ENCODE measurements at places on chromosomes 7 and 10.
A peak's percentile ranks its signal among the peaks of the same experiment; 100 is the strongest.

DNA sequence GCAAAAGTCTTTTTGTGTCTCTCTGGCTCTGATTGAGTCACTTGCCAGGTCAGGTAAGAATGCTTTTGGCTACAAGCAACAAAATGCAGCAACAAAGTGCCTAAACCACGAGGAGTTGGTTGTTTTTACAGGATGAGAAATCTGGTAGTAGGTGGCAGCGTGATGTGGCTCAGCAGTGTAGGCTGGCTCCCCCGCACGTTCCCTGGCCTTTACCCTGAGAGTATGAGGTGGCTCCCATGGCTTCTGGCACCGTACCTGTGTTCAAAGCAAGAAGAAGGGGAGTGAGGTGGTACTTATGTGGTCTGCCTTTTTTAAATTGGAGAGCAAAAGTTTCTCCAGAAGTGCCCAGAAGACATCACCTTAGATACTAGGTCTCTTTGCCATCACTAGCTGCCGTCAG lies 11.7 kb downstream of the PRKRIP1 start:
- peak overlapping the region; percentile 57 for H3K27ac ChIP-seq
- H3K4me1 ChIP-seq: peaks cover 45% of the 10 kb centered on the region
- DNase-seq: no peak
- peaks cover 17% of the 10 kb centered on the region for H3K36me3 ChIP-seq

DNA sequence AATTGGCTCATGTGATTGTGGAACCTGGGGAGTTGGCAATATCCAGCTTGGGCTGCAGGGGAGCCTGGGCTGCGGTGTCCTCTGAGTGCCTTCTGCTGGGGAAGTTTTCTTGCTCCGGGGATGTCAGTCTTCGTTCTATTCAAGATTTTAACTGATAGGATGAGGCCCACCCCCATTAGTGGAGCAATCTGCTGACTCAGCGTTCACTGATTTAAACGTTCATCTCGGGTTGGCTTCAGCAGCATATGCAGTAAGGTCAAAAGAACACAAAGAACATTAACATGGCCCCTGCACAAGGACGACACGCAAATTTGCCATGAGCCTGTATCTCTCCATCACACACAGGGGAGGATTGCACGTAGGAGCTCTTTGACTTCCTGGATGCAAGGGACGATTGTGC lies 360.6 kb upstream of the ADARB2 start:
- H3K27me3 ChIP-seq: no peaks in the 10 kb centered on the region
- H3K27ac ChIP-seq: no peak overlapping the region
- no peak for DNase-seq

- H3K4me3 ChIP-seq: no peak overlapping the region
- DNase-seq: no peak
- H3K36me3 ChIP-seq: no peaks in the 10 kb centered on the region
- no peaks in the 10 kb centered on the region for H3K27me3 ChIP-seq
- H3K4me1 ChIP-seq: no peaks in the 10 kb centered on the region
These were observed 182.6 kb downstream of the TCF7L2 start for GRCh38 chr10:113132591-113133121.

- peak overlapping the region; percentile 64 for H3K4me3 ChIP-seq
- no peaks in the 10 kb centered on the region for H3K36me3 ChIP-seq
- peaks cover 28% of the 10 kb centered on the region for H3K4me1 ChIP-seq
These were observed 22.4 kb downstream of the ZFAND2A start for GRCh38 chr7:1137517-1138167.

DNA sequence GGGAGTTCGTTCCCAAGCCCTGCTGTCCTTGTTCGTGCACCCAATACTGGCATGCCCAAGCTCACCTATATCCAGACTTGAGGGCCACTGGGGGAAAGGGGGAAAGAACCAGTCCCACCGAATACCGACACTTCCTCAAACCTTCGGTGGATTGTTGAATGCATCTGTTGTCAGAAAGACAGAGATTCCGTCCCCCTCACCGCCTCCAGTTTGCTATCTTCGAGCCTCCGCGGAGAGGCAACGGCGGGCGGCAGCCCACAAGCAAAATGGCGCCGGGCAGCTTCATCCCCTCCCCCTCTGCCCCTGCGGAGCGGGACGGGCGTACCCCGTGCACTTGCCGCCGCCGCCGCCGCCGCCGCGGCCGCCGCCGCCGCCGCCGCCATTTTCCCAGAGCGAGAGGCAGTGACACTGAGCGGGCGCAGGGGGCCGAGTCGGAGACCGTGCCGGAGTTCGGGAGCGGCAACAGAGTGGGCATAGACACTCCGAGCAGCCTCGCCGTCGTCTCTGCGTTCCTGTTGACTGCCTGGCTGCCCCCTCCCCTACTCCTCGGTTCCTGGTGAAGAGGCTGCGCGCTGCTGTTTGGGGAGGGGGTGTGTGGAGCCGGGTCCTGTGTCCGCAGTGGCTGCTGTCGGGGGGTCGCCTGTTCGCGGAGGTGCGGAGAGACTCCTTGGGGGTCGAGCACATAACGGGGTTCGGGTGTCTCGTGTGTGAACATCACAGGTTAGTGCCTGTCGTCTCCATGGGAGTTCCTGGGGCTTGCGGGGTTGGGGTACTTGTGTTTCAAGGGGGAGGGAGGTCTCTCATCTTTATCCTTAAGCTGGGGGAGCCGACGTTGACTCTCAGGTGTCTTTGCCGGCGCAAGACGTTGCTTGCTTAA lies at the start of gene KMT2E:
TSS of gene KMT2E (plus strand) at position 390 of the 877 bp plus-strand sequence. CDS start 26,748 bp downstream, outside the sequence.
- DNase-seq: peak; percentile 96
- peak within 1 kb of the TSS; percentile 97 for H3K4me3 ChIP-seq
- H3K27ac ChIP-seq: peak within 1 kb of the TSS; percentile 100
- H3K4me1 ChIP-seq: peaks cover 25% of the 10 kb centered on the region

GRCh38 chr10:122342293-122343134 lies 32.0 kb upstream of the PLEKHA1 start:
- DNase-seq: peak; percentile 65
- no peak overlapping the region for H3K27ac ChIP-seq
- H3K36me3 ChIP-seq: no peaks in the 10 kb centered on the region
- H3K27me3 ChIP-seq: no peaks in the 10 kb centered on the region
- peaks cover 8% of the 10 kb centered on the region for H3K4me1 ChIP-seq

- H3K27me3 ChIP-seq: no peaks in the 10 kb centered on the region
- H3K4me3 ChIP-seq: no peak overlapping the region
- H3K27ac ChIP-seq: no peak overlapping the region
- no peaks in the 10 kb centered on the region for H3K4me1 ChIP-seq
- no peaks in the 10 kb centered on the region for H3K36me3 ChIP-seq
These were observed 86.7 kb upstream of the AGK start for GRCh38 chr7:141464551-141464950.

DNA sequence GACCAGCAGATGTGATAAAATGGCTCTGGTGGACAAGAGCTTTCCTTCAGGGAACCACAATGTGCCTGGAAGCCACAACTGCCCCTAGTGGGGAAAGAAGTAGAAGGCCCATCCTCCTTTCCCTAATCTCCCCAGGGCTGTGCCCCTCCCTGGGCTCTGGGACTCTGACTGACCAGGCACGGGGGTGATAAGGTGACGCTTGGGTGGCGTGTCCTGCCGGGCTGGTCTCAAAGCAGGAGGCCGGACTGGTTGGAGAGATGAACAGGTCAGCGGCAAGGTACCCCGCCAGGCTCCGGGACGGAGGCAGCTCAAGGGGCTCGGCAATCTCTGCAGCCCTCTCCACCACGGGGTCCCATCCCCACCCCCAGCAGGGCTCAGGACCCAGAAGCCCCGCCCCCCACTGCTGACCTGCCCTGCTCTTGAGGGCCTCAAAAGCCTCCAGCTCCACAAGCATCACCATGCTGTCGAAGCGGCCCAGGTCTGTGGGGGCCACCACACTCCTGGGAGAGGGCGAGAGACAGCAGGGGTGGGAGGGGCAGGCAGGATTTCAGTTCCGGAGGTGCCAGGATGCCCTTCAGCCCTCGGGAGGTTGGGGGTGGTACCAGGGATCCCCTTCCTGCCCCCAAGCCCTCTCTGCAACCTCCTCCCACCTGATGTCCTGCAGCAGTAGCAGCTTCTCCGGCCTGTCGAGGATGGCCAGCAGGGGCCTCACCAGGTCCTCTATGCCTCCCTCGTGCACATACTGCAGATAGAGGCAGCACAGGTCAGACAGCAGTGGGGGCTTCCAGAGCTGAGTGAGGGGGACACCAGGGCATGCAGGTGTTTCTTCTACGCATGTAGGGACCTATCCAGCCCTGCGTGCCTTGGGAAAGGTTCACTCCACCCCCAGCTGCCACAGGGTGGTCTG lies 12.2 kb downstream of the LZTS2 start:
- H3K36me3 ChIP-seq: no peaks in the 10 kb centered on the region
- no peak overlapping the region for H3K27ac ChIP-seq
- DNase-seq: no peak
- H3K4me3 ChIP-seq: no peak overlapping the region
- peaks cover 8% of the 10 kb centered on the region for H3K4me1 ChIP-seq

DNA sequence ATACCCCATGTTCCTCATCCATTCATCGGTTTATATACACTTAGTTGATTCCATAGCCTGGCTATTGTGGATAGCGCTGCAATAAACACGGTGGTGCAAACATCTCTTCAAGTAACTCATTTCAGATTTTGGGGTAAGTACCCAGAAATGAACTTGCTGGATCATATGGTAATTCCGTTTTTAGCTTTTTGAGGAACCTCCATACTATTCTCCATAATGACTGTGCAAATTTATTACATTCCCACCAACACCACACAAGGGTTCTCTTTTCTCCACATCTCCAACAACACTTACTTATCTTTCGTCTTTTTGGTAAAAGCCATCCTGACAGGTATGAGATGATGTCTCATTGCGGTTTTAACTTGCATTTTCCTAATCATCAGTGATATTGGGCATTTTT lies 3.7 kb downstream of the NPFFR1 start:
- H3K27ac ChIP-seq: no peak overlapping the region
- no peak for DNase-seq
- no peak overlapping the region for H3K4me3 ChIP-seq
- H3K4me1 ChIP-seq: peaks cover 4% of the 10 kb centered on the region

DNA sequence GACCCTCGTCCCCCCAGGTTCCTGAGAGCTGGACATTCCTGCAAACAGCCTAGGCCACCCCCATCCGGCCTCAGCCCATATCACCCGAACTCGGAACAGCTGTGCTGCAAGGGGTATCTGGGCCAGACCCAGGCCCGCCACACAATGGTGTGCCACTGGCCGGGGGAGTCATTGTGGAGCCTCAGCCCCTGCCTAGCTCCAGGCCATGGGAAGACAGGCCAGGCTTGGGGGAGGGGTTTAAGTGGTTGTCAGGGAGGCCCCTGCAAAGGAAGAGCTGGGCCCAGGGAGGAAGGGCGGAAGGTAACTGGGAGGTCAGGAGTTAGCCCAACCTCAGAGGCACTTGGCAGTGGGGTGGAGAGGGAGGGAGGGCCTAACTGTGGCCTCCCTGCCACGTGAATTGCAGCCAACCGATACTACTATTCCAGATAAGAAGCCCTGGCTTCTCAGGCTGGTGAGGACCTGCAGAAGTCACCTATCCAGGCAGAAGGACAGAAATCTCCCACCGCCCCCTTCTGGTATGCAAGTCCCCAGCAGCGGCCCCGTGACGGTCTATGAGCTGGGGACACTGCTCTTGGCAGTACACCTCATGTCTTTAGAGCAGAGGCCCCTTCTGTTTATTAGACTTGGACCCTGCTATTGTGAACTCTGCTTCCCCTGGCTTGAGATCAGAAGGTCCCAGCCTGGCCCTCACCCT lies 26.8 kb downstream of the VSIR start:
- peaks cover 89% of the 10 kb centered on the region for H3K4me1 ChIP-seq
- H3K36me3 ChIP-seq: no peaks in the 10 kb centered on the region
- H3K27me3 ChIP-seq: no peaks in the 10 kb centered on the region

GRCh38 chr7:77935652-77936348 lies 137.2 kb downstream of the PHTF2 start:
- peaks cover 6% of the 10 kb centered on the region for H3K4me1 ChIP-seq
- no peaks in the 10 kb centered on the region for H3K27me3 ChIP-seq
- peak; percentile 23 for DNase-seq
- no peaks in the 10 kb centered on the region for H3K36me3 ChIP-seq
- H3K4me3 ChIP-seq: no peak overlapping the region

DNA sequence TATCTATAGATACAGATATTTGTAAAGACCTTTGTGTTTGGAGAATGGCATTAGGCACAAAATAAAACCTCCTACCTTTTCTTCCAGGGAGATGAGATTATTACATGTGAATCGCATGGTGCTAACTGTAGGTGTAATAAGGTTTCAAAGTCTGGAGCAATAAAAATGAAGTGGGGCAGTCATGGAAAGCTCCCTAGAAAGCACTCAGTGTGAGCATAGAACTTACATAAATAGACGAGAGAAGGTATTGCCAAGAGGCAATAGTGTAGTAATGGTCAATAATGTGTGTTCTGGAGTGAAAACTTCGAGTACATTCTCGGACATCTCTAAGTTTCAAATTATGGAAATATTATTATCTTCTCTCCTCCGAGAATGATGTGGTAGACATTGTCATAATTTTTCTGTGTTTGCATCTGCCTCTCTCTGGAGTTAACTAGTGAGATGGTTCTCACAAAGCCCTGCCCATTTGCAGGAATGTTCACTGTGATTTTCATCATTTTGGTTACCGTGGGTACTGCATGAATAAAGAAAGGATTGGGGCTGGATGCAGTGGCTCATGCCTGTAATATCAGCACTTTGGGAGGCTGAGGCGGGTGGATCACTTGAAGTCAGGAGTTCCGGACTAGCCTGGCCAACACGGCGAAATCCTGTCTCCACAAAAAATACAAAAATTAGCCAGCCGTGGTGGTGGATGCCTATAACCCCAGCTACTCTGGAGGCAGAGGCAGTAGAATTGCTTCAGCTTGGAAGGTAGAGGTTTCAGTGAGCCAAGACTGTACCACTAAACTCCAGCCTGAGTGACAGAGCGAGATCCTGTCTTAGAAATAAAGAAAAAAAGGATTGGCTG lies 10.6 kb downstream of the VIM start:
- H3K27ac ChIP-seq: no peak overlapping the region
- no peaks in the 10 kb centered on the region for H3K4me1 ChIP-seq
- H3K4me3 ChIP-seq: no peak overlapping the region

DNA sequence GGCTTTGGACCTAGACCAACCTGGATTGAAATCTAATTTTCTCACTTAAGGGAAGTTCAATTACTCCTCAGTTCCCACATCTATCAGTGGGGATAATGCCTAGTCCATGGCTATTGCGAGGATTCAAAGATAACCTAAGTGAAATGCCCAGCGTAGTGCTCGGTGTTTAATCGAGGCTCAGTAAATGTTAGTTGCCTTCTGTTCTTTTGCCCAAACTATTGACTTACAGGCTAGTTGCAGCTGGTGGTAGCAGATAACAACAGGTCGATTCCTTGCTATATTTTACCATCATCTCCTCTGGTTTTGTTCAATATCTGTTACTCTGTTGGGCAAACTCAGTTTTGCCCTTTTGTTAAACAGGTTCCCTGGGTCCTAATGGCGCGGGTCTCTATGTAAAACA lies 22.8 kb downstream of the DNAH11 start:
- H3K4me1 ChIP-seq: no peaks in the 10 kb centered on the region
- no peaks in the 10 kb centered on the region for H3K27me3 ChIP-seq
- H3K4me3 ChIP-seq: no peak overlapping the region
- DNase-seq: no peak
- no peak overlapping the region for H3K27ac ChIP-seq

- H3K27me3 ChIP-seq: peaks cover 3% of the 10 kb centered on the region
- H3K36me3 ChIP-seq: no peaks in the 10 kb centered on the region
- H3K4me3 ChIP-seq: no peak overlapping the region
- no peak overlapping the region for H3K27ac ChIP-seq
These were observed 173.3 kb downstream of the LSM5 start for GRCh38 chr7:32316839-32317238.

All from B cell (primary cell).